ENCODE measurements at places on chromosomes 16 and 17. TPM values are rescaled to one million over a fixed set of nuclear protein-coding genes. Genes with fewer than 3 reads are reported as not detected.

- no peak for DNase-seq
- H3K36me3 ChIP-seq: no peaks in the 10 kb centered on the region
- H3K27me3 ChIP-seq: peaks cover 21% of the 10 kb centered on the region
- H3K4me3 ChIP-seq: no peak overlapping the region
These were observed 12.4 kb upstream of the SRCIN1 start for GRCh38 chr17:38617967-38618760.

- H3K27ac ChIP-seq: no peak overlapping the region
- H3K36me3 ChIP-seq: no peaks in the 10 kb centered on the region
- no peaks in the 10 kb centered on the region for H3K27me3 ChIP-seq
- no peaks in the 10 kb centered on the region for H3K4me1 ChIP-seq
- no peak for DNase-seq
These were observed 4.7 kb downstream of the DNAH17 start for GRCh38 chr17:78572239-78573205.

PRM3 gene
- not detected for total RNA-seq

GRCh38 chr16:51030516-51030915 lies 120.6 kb downstream of the SALL1 start:
- H3K36me3 ChIP-seq: no peaks in the 10 kb centered on the region
- H3K4me1 ChIP-seq: no peaks in the 10 kb centered on the region
- no peak overlapping the region for H3K27ac ChIP-seq
- H3K27me3 ChIP-seq: no peaks in the 10 kb centered on the region

All from fibroblast of lung (primary cell).